ENCODE measurements at places on chromosomes 2 and 18.

DNA sequence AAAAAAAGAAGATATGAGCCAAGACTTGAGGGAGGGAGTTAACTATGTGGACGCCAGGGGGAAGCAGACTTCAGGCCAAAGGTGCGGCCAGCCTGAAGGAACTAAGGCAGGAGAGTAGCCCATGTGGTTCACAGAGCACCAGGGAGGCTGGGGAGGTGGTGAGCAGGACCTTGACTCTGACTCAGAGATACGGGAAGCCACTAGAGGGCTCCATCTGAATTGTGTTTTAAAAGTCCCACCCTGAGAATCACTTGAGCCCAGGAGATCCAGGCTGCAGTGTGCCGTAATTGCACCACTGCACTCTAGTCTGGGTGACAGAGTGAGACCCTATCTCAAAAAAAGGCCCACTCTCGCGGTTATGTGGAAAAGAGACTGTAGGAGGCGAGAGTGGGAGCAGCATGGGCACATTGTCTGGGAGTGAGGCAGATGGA, 12.3 kb downstream of the CEP192 start:
- DNase-seq, result no peak

DNA sequence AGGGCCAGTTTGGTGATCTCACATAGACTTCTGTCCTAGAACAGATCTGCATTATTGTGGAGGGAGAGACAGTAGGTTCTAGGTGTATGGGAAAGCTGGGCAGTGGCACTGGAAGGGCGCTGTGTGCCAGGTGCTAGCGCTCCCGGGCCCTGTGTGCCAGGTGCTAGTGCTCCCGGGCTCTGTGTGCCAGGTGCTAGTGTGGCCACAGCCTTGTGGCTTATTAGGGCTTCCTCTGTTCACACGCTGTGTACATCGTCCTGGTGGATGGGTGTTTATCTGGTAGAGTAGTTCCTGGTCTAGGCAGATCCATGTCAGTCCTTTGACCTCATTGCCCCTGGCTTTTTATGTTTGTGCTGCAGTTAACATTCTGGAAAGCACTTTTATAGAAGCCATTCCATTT, 263.4 kb downstream of the AGAP1 start:
- DNase-seq, result no peak

- no peak for DNase-seq
Measured at GRCh38 chr2:241003047-241003360, 4.6 kb downstream of the SNED1 start.

DNA sequence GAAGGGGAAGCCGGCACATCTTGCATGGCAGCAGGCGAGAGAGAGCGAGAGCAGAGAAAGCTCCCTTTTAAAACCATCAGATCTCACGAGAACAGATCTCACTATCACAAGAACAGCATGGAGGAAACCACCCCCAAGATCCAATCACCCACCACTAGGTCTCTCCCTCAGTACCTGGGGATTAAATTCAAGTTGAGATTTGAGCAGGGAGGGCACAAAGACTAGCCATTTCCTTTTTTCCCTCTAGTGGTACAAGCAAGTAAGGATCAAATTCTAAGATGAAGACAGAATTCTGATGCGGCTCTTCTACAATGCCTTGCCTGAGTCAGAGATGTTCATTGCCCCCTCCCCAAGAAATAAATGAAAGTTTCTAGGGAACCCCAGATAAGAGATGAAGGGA, 45.6 kb upstream of the ANKRD44 start:
- DNase-seq, result no peak

- DNase-seq, result peak; percentile 27
Measured at GRCh38 chr2:47230418-47230817, 75.3 kb upstream of the STPG4 start.

DNA sequence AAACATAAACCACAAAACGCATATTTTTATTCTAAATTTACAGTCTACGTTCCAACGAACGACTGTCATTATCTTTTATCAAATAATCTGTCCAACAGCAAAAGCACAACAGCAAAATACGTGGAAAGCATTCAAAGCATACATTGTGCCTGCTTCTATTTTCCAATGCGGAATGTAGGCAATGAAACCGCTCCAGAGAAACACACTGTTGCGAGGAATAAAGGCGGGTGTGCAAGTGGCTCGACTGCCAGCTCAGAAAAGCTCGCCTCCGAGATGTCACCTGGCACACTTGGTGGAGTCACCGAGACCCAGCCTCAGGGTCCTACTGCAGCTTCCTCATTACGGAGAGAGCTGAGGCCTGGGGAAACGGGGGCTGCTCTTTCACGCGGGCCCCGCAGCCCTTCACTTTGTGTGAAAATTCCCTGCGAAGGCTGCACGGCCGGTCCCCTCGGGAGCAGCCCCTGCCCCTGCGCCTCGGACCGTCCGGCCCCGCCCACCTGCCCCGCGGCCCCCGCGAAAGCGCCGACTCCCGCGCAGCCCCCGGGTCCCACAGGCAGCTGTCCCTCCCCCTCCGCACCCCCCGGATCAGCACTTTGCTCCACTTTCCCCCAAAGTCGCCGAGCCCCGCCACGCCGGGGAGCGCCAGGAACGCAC, 752 bp downstream of the MGAT4A start:
- DNase-seq, result peak; percentile 3

DNA sequence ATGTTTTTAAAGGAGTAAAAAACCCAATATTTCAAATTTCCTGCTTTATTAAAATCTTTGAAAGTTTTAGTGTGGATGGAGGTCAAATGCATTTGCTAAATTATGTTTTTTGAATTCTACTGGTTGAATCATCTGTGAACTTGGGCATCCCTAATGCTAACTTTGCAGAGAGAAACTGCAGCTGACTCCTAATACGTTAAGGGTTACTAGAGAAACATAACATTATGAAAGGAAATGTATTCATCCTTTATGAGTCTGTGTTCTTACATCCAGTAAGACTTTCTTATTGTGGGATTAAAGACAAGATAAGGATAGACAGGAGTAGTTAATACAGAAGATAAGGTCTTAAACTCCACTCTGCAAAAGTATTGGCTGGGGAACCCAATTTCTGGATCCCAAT, 140.6 kb downstream of the FAM124B start:
- no peak for DNase-seq

GRCh38 chr2:137118140-137118539, 352.8 kb downstream of the THSD7B start:
- DNase-seq, result no peak

GRCh38 chr2:39719317-39719716, 53.6 kb downstream of the TMEM178A start:
- no peak for DNase-seq

- peak; percentile 49 for DNase-seq
Measured at GRCh38 chr2:69375494-69376353, 11.3 kb downstream of the GFPT1 start.

GRCh38 chr18:61797696-61798590, 94.9 kb downstream of the RNF152 start:
- DNase-seq, result no peak

- peak; percentile 86 for DNase-seq
Measured at GRCh38 chr2:98465456-98466226, 21.0 kb downstream of the INPP4A start.

DNA sequence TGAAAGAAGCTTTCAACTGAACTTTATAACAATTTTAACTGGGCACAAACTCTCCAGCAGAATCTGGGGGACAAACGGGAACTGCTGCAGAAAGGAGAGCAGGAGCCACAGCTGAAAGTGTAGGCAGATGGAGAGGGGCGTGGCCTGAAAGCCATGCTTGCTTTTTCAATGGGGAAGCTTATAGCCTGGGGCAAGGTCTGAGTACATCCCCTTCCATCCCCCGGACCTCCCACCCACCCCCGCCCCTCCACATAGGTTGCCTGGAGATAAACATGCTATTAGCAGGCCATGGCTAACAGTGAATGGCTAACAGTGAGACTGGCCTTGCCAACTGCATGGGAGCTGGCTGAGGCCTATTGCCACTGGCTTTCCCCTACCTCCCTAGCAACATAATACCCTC, 317.9 kb upstream of the TANK start:
- no peak for DNase-seq

GRCh38 chr2:82476094-82476493, 1983.0 kb downstream of the SUCLG1 start:
- DNase-seq, result no peak

- no peak for DNase-seq
Measured at GRCh38 chr2:143939626-143940330, 580.1 kb downstream of the ZEB2 start.

- DNase-seq, result peak; percentile 22
Measured at GRCh38 chr18:47254341-47254939, 3.0 kb upstream of the SKOR2 start.

DNA sequence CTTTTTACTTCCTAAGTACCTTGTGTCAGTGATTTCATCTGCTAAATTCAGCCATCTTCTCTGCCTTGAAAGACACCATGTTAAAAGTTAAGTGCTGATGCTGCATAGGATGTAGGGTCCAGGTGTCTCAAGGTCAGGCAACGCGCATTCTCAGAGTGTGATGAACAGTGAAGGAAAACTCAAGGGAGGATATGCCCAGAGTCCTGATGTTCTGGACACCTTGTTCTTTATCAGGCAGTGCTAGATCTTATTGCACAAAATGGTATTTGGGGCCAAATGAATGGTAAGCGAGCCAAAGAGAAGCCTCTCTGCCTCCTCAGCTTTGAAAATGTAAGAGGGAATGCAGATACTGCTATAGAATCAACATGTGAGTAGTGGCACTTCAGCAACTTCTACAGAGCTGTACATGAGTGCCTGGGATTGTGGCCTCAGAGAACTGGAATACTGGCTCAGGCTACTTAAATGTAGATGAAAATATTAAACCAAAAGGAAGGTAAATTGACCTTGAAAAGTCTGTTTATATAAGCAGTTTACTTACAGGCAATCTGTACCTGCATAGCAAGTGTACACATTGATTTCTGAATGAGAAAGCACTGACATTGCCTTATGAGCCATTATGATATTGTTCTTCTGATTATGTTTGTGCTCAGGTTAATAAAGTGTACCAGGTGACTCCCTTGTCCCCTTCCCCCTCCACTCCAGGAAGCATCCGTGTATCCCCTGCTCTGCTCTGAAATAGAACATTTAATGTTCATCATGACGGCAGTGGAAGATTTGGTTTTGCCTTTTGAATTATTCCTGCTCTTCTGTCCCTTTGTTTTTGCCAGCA, 86.7 kb upstream of the RANBP2 start:
- DNase-seq, result no peak

GRCh38 chr2:656676-657075, 20.5 kb downstream of the TMEM18 start:
- no peak for DNase-seq

DNA sequence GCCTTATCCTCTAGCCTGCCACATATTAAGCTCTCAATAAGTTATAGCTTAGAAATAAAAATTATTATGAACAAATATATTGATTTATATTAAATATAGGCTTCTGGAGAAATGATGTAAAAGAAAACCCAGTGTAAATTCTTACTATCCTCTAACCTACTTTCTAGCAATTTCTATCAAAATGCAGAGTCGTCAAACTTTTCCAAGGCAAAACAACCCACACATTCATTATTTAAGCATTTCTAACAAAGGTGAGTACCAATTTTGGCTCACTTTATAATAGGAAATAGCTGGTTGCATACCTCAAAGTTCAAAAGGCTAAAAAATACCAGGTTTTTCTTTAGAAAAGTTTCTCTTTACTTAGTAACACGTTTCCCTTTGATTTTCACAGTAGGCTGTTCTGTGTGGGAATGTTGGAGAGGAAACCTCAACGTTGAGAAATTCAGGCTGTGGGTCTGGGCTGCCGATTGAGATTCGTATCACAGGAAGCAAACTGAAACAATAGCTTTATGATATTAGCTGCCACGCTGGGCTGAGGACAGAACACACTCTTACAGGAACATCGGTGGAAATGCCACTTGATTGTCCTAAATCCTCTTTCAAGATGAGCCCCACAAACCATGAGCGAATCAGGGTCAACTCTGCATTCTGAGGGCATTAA, 53.0 kb downstream of the EPAS1 start:
- DNase-seq, result peak; percentile 96

DNA sequence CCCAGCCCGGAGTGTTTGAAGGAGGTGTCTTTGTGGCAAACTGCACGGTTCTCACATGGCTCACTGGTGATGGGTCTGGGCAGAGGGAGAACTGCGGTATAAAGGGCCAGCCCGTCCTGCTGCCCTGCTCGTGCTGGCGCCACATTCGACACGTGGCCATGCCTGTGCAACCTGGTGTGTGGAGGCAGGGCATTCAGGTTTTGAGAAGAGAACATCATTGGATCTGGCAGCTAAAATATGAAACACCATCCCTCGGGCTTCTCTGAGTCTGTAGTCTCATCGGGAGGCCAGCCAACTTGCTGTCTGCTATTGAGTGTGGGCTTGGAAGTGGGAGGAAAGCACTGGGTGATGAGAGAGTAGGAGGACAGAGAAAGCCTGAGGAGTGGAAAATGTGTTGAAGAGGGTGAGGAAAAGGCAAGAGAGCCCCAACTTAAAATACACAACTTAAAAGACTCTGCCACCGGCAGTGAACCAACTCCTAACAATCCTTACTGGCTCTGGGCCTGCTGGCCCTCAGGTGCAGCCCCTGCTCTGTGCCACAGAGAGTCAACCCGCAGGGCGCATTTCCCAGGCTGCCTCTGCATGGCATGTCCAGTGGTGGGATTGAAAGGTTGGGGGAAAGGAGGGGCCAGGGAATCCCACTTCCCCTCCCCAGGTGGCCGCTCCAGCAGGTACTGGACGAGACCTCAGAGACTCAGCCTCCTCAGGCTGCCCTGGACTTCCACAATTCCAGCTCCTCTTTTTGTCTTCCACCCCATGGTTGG, 112.7 kb upstream of the DLX2 start:
- no peak for DNase-seq

GRCh38 chr2:198417836-198418235, 613.4 kb downstream of the PLCL1 start:
- DNase-seq, result no peak

DNA sequence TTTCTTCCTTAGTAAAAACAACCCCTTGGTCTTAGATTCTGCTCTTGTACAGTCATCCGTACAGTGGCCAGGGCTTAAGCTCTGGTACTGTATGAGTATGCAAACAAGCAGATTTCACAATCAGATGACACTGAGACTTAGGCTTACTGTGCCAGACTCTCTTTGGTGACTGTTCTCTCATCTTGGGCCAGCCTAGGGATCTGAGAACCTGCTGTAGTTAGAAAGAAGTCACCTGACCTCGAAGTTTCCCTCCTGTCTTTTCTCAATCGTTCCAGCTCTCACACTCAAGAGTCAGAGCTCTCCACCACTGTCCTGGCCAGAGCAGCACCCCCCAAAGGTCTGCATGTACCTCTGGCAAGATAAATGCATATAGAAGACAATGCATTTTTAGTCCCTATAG, 63.2 kb downstream of the ZEB2 start:
- peak; percentile 26 for DNase-seq

- no peak for DNase-seq
Measured at GRCh38 chr18:39238981-39239660, 1673.5 kb upstream of the CELF4 start.

DNA sequence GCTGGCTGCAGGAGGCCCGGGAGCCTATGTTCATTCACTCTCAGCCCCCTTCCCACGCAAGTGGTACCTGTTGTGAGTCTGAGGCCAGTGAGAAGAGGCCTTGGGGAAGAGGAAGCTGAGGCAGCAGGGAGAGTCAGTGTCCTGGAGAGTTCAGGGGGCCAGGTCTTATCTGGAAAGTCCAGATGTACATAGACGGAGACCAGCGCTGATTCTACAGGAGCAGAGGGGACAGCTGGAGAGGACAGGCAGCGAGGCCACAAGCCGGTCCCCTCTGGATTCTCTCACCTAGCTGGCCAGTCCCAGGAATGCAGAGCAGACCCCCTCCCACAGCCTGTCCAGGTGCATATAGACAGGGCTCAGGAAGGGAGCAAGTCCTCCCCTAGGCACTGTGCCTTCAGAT, 29.1 kb upstream of the SELENOI start:
- no peak for DNase-seq

GRCh38 chr18:63707816-63708215, 5.1 kb downstream of the SERPINB11 start:
- no peak for DNase-seq

GRCh38 chr2:202495230-202495604, 119.1 kb downstream of the BMPR2 start:
- no peak for DNase-seq

- DNase-seq, result no peak
Measured at GRCh38 chr2:235149736-235150135, 197.9 kb downstream of the SH3BP4 start.
